ENCODE measurements at places on chromosomes 16 and 17.

- no peak for DNase-seq
Observed at GRCh38 chr16:31008149-31008548, 2.3 kb downstream of the STX1B start.

GRCh38 chr16:77450790-77451487 lies 16.1 kb upstream of the ADAMTS18 start:
- no peak for DNase-seq

- peak; percentile 71 for DNase-seq
Observed at GRCh38 chr17:82304826-82305726, 12.3 kb downstream of the CD7 start.

DNA sequence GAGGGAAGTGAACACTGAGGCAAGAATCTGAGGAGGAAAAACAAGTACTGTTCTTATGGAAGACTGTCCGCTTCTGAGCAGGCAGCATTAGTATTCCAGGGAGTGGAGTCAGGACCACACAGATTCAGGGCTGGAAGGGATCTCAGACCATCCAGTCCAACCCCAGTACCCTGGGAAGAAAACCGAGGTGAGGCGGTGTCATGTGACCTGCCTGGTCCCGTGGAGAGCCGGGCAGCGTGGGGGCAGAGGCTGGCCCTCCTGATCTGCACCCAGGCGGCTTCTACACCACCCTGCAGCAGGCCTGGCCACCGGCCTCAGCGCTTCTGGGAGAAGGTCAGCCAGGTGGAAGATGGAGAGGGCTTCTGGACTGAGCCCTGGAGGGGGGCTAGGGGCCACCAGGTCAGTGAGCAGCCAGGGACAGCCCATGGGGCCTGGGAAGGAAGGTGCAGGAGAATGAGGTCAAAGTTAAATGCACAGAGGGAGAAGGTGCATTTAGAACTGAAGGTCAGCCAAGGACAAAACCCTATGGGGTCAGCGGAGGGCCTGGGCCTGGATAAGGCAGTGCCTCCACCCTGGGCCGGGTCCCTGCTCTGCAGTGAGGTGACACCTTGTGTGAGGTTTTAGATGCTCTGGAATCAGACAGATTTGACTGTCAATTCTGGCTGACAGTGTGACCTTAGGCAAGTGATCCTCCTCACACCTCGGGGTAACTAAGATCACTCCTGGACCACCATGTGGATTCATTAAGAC lies 45.9 kb downstream of the VAC14 start:
- DNase-seq: no peak

- DNase-seq: peak; percentile 70
Observed at GRCh38 chr17:77435272-77436057, 294.7 kb downstream of the SEC14L1 start.

GRCh38 chr16:49022351-49022963 lies 259.2 kb downstream of the CBLN1 start:
- no peak for DNase-seq

GRCh38 chr17:17935321-17936271 lies 36.6 kb downstream of the TOM1L2 start:
- peak; percentile 27 for DNase-seq

GRCh38 chr17:78532311-78532710 lies 44.9 kb downstream of the DNAH17 start:
- DNase-seq: no peak

- DNase-seq: no peak
Observed at GRCh38 chr16:56075732-56076388, 115.4 kb upstream of the GNAO1 start.

DNA sequence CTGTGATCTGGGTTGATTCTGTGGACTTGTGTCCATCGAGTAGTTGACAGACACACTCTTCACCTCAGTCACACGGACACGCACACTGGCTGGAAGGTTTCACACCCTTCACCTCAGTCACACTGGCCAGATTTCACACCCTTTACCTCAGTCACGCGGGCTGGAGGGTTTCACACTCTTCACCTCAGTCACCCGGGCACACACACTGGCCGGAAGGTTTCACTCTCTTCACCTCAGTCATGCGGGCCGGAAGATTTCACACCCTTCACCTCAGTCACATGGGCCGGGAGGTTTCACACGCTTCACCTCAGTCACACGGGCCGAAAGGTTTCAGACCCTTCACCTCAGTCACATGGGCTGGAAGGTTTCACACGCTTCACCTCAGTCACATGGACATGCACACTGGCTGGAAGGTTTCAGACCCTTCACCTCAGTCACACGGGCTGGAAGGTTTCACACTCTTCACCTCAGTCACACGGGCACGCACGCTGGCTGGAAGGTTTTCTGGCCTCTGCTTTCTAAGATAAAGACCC lies 96.2 kb downstream of the PGS1 start:
- no peak for DNase-seq

DNA sequence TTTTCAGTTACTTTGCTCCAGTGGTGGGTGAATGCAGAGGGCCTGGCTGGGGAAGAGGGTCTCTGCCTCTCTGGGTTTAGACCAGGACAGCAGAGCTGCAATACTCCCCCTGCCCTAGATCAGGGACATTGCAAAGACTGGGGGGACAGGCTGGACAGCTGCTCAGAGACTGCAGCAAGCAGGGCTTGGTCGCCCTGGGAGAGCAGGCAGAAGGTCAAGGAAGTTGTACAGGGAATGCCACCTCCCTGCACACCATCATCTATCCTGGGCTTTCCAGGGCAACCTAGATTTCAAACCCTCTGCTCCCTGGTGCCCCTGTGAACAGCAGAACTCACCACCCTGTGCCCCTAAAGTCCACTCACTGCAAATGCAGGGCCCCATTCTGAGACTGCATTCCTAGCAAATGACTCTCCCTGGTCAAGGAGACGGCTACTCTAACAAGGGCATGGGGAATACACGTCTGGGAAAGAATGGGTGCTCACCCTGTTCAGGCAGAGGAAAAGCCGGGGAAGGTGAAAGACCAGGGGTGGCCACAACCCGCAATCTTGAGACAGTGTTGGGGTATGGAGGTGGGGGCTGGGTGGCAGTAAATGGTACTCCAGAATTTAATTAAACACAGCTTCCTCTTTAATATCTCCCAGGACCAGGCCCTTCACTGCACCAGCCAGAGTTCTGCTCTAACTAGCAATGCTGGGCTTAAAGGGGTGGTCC lies 1.0 kb downstream of the KIFC3 start:
- DNase-seq: peak; percentile 51

GRCh38 chr16:48959204-48959603 lies 322.4 kb downstream of the CBLN1 start:
- DNase-seq: peak; percentile 15

DNA sequence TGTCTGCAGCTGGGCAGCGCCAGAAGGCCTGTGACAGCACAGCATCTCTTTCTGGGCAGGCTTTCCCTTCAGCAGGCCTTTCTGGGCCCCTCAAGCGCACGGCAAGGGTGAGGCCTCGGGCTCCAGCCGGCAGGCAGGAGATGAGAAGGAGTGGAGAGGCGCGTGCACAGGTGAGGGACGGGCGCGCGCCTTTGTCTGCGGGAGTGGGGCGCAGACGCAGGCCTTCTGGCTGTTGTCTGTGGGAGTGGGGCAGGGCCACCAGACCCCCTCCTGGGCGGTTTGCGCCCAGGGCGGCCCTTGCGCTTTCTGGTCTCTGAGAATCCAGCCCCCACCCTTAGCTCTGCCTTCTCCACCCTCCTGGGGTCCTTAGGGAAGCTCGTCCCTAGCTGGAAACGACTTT lies 6.5 kb downstream of the ZNF205 start:
- DNase-seq: no peak

DNA sequence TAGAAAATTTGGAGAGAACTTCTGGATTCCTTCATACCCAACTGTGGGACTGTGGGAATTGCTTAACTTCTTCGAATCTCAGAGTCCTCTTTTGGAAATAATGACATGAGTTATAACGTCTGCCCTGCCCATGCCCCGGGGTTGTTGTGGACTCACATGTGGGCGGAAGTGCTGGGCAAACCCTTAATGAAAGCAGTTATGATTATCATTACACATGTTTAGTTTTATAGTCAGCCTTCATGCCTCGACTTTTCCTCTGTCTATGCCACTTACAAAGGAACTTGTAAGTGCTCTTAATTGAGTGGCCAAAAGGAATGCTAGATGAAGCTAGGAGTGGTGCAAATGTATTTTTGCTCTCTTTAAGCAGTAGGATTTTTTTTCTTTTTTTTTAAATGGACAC lies 3.9 kb downstream of the KRT27 start:
- DNase-seq: no peak

GRCh38 chr17:17751489-17752088 lies 70.3 kb downstream of the RAI1 start:
- DNase-seq: peak; percentile 43

GRCh38 chr16:57800200-57801097 lies 1.8 kb downstream of the KIFC3 start:
- no peak for DNase-seq

GRCh38 chr16:9929313-9929712 lies 252.9 kb downstream of the GRIN2A start:
- no peak for DNase-seq

DNA sequence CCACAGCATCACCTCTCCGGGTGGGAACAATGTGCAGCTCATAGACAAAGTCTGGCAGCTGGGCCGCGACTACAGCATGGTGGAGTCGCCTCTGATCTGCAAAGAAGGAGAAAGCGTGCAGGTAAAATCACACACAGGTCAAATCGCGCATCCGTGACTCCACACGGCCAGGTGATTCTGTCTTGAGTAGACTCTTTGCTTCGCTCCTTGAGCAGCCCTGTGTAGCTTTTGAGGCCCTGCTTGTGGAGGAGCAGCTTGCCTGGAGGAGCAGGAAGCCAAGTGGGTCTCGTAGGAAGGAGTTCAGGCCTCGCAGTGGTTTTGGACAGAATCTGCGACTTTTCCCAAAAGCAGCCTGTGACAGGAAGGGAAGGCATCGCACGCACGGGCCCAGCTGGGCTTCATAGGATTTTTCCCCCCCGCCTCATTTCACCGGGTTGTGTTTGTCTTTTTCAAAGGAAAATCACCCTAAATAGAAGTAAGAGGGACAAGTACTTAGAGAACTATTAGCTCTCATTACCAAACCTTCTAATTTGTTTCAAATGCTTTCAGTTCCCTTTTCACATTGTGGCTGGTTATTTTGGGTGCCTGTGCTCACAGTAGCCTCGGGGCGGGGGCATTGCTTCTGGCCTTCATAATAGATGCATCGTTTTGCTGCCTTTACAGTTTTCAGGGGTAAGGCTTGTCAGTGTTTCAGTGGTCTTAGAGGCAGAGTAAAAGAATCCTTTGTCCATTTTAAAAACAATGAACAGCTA lies 71.5 kb downstream of the SEC14L1 start:
- DNase-seq: no peak

DNA sequence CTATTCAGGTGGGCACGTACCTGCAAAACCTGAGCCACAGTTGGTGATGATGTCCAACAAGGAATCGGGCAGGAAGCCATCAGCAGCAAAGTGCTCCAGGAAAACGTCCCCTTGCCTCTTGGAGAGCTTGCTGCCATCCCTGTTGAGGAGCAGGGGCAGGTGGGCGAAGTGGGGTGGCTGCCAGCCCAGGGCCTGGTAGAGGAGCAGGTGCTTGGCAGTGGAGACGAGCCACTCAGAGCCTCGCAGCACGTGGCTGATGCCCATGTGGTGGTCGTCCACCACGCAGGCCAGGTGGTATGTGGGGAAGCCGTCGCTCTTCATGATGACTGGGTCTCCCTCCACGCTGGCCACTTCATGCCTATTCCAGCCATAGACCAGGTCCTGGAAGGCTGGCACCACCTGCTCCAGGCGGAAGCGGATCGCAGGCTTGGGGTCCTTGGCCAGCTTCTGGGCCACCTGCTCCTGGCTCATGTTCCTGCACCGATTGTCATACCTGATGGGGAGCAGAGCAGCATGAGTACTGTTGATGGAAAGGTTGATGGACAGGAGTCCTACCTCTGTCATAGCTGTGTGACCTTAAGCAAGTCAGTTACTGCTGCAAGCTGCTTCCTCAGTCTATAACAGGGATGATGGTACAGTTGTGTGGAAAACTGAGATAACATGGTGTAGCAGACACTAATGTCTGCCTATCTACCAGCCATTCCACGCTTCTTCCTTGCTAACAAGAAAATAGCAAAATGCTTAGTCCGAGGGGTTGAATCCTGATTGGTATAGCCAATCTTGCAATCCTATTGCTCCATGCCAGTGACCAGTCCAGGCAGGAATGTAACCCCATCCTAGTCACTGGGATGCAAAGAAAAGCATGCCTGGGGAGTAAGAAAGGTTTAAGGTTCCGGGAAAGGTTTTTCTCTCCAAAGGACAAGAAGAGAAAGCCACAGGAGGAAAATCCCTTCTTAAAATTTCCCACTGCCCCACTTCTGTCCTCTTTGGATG lies 22.0 kb downstream of the EARS2 start:
- no peak for DNase-seq

DNA sequence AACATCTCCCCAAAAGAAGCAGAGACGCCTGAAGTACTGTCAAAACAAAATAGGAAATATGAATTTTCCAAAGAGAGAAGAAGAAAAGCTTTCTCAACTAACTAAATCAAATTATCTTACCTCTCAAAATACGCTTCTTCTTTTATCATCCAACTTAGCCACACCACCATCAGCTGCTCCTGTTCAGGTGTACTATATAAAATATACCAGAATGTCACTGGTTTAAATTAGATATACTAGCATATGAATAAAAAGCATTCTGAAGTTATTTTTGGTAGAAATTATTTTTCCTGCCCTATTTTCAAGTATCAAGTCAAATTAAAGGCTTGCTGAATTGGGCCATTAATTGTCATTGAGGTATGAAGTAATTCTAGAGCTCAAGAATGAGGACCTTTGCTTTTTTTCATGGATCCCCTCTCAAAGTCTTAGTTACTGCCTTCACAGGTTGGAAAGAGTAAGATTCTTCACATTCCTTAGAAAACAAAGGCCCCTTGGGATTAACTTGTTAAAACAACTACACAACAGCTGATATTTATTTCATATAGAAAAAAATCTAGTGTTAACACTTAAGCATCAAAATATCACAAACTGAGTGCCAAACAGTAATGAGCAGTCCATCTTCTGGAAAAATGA lies 30.1 kb downstream of the INTS2 start:
- DNase-seq: no peak

DNA sequence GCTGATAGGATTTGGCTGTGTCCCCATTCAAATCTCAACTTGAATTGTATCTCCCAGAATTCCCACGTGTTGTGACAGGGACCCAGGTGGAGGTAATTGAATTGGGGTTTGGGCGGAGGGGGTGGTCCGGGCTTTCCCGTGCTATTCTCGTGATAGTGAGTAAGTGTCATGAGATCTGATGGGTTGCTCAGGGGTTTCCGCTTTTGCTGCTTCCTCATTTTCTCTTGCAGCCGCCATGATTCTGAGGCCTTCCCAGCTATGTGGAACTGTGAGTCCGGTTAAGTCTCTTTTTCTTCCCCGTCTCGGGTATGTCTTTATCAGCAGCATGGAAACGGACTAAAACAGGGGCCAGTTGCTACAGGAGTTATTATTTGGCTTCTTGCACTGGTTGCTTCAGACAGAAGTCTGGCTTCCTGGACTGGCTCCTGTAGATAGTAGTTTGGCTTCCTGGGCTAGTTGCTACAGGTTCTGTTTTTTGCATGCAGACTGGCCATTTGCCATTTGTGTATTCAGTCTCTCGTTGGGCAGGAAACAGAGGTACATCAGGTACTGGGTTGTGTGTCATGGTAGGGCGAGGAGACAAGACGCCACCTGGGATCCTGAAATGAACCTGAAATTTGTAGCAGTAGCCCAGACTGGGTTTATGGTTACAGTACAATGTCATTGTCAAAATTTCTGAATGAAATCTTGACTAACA lies 32.6 kb downstream of the CNTNAP4 start:
- no peak for DNase-seq

Data from ELF-1 (cell line).